Activated CD8-positive, alpha-beta memory T cell treated with anti-CD3 and anti-CD28 coated beads for 4 hours (primary cell): ENCODE measurements at places on chromosomes 1 and 21.

DNA sequence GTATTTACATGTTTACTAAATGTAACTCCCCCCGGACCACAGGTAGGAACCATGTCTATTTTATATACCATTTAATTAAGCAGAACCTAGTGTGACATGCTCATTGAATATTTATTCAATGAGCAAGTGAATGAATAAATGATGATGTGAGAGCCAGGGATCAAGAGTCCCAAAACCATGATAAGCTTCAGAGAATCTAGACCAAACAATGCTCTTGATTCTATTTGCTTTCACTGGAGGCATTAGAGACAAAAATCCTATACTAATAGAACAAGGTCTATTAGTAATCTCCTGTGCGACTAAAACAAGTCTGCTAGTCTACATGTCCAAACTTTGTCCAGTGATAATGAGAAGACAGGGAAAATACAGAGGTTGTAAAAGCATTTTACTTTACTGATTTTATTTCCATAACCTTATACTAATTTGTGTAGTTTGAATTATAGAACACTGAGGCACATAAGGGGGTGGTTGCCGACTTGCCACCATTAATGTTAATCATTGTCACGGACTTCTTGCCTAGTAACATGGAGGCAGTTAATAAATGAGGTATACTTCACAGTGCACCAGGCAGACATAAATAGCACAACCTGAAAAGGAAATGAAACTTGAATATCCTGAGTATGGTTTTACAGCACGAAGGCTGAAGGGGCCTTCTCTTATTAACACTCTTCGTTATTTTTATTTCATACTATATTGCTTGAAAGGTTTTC, 69.8 kb downstream of the TBX15 start:
- no peak for DNase-seq

DNA sequence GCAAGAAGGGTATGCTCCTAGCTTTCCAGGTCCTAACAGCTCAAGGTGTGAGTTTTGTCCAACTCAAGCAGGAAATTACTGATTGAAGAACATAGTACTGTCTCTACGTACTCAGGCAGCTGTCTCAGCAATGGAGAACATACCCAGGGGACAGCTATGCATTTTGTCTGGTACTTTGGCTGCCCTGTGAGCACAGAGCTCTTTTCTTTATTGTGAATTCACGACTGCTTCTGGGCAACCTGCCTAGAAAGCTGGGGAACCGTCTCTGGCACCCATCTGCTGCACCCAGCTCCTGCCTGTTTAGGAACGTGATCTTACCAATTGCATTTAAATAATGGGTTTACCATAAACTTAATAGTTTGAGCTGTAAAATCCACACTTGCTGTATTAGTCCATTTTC, 258.1 kb downstream of the HHAT start:
- no peak for DNase-seq

DNA sequence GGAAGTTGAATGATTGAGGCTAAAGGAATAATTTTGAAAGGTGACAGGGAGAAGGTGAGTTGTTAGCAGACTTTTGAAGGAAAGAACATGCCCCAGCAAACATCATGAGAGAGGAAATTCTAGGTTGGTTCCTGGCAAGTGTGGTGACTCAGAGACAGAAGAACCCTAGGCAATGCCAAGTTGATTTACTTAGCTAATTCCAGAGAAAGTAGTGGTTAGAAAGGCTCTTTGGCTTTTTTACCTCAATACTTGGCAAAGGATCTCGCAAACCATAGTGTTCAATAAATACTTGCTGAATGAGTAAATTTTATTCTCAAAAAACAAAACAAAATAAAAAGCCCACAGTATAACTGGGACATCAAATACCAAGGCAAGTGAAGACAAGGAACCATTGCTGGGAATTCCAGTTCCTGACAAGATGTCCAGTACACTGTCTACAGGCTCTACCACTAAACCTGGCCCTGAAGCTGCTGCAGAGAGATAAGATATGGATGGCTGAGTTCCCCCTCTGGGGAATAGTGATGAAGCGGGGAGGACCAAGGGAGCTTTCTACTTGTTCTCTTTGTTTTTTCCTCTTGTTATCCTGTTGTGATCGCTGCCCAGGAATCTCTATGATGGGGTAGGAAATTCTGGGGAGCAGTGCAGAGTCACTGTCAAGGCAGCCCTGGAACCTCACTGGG, 48.2 kb downstream of the IL12RB2 start:
- no peak for DNase-seq

DNA sequence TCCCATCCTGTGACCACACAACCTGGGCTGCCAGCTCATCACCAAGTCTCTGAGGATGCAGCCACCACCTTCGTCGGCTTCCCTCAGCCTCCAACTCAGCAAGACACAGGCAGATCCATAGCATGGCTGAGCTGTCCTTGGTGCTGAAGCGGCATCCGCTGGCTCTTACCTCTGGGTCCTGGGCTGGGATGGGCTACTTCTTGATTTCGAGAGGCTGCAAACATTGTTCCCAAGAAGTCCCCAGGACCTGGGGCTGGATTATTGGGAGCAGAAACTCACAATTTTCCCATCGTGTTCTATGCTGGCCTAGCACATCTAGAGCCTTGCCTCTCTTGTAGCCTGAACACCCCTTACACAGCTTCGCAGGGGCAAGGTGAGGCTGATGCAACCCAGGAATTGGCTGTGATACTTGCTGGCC, 24.9 kb upstream of the C1QA start:
- no peak for DNase-seq

GRCh38 chr1:201754353-201754752, 74.6 kb upstream of the IPO9 start:
- DNase-seq, result no peak

DNA sequence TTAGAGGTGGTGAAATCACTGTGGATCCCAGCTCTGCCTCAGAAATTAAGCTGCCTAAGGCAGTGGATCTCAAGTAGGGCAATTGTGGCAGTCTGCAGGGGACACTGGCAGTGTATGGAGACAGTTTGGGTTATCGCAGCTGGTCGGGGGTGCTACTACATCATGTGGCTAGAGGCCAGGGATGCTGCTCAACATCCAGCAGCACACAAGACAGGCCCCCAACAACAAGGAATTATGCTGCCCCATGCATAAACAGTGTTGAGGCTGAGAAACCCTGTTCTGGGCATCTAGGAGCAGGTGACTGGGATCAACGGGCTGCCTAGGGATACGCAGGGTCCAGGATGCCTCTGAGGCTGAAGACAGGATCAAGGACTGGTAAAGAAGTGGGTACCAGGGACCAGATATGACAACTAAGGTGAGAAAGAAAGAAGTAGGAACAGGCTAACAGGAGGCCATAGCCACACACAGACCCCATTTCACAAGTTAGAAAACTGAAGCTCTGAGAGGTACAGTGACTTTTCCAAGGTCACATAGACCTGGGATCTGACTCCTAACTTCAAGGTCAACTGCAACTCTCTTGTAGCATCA, 8.7 kb downstream of the BATF3 start:
- DNase-seq, result no peak

GRCh38 chr1:27117733-27118439, 37.0 kb downstream of the SLC9A1 start:
- DNase-seq, result no peak
